NCI-H1694 treated with DMSO at 0.1 percent for 48 hours (cell line): ENCODE measurements at places on chromosomes 7 and 10.

- DNase-seq: no peak
These were observed 529.0 kb downstream of the TYW1 start for GRCh38 chr7:67525588-67525987.

DNA sequence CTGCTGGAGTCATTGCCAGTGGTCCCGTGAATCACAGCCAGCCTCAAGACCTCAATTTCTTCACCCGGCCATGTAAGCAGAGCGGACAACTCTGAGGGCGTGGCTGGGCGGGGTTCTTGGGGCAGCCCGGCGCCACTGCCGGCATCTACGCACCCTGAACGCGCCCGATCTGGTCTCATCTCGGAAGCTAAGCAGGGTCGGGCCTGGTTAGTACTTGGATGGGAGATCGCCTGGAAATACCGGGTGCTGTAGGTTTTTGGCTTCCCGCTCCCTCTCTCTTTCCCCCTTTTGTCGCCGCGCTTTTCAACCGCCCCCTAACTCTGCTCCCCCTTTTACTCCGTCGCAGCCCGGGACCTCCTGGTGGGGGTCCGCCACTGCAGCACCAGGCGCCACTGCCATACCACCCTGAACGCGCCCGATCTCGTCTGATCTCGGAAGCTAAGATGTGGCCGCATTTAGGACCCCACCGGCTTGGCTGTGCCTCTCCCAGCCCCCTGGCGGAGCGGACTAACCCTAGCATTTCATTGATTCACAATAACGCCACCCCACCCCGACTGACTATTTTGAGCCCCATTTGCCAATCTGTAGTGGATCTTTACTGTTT is 25.3 kb downstream of the GARIN1A start:
- no peak for DNase-seq

- DNase-seq: no peak
These were observed 69.3 kb upstream of the PDZD8 start for GRCh38 chr10:117444497-117445040.

- no peak for DNase-seq
These were observed 8.4 kb downstream of the GIGYF1 start for GRCh38 chr7:100685631-100686145.

DNA sequence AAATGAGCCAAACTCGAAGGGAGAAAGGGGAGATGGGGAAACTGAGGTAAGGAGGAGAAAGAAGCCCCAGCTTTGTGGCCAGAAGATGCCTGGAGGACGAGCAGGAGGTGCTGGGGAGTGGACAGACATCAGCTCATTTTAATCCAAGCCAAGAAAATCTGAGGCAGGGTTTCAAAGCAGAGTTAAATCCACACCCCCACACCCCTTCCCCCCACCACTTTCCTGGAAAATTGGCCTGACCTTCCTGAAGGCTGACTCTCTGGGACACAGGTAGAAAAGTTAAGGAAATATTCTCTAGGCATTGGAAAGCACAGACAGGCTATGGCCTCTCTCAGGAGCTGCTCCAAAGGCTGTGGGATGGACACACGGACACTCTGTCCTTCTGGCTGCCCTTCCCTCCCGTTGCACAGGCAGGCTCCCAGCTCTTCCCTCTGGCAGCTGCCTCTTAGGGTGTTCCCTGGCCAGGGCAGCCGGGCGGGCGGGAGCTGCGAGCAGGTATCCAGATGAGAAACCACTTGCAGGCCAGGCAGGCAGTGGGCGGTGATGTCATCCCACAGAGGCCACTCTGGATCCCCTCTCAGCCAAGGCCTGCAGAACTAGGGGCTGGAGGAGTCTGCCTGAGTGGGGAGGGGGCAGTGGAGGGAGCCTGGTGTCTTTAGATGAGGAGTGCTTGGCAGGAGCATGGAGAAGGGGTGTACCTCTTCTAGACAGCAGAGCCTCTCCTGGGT is 171.8 kb downstream of the NEURL1 start:
- DNase-seq: no peak

DNA sequence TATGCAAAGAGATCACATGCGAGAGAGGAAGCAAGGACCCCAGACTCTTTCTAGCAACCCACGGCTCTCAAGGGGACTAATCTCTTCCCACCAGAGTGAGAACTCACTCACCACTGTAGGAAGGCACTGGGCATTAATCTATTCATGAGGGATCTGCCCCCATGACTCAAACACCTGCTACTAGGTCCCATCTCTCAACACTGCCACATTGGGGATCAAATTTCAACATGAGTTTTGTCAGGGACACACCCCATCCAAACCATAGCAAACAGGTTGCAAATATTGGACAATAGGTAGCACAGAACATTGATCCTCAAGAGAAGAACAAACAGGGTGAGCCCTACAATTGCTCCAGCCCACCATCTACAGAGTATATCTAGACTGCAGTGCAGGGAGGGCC is 740.6 kb downstream of the LRMDA start:
- DNase-seq: no peak

DNA sequence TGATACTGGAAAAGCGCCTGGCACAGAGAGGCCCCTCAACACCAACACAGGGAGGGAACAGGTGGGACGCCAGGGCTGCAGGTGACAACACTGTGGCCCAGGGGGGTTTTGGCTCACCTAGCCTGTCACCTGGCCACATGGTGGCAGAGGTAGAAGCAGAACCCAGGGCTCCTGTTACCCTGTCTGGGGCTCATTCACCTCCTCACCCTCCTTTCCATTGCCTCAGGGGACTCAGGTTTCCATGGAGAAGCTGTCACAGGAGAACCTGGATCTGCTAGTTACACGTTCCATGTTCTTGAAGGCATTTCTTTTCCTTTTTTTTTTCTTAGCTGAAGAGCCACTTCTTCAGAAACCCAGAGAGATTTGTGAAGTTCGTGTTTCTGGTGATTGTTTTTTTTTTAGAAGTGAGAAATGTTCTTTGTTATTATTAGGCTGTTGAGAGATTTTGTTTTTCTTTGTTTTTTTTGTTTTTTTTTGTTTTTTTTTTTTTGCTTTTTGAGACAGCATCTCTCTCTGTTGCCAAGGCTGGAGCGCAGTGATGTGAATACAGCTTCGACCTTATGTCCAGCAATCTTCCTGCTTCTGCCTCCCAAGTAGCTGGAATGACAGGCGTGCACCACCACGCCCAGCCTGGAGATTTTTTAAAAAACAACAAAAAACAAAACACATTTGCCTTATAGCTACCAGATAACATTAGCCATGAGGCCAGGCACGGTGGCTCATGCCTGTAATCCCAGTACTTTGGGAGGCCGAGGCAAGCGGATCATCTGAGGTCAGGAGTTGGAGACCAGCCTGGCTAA is 16.0 kb downstream of the DENND2A start:
- no peak for DNase-seq

- DNase-seq: no peak
These were observed 64.6 kb upstream of the LRRN3 start for GRCh38 chr7:111026343-111026742.

DNA sequence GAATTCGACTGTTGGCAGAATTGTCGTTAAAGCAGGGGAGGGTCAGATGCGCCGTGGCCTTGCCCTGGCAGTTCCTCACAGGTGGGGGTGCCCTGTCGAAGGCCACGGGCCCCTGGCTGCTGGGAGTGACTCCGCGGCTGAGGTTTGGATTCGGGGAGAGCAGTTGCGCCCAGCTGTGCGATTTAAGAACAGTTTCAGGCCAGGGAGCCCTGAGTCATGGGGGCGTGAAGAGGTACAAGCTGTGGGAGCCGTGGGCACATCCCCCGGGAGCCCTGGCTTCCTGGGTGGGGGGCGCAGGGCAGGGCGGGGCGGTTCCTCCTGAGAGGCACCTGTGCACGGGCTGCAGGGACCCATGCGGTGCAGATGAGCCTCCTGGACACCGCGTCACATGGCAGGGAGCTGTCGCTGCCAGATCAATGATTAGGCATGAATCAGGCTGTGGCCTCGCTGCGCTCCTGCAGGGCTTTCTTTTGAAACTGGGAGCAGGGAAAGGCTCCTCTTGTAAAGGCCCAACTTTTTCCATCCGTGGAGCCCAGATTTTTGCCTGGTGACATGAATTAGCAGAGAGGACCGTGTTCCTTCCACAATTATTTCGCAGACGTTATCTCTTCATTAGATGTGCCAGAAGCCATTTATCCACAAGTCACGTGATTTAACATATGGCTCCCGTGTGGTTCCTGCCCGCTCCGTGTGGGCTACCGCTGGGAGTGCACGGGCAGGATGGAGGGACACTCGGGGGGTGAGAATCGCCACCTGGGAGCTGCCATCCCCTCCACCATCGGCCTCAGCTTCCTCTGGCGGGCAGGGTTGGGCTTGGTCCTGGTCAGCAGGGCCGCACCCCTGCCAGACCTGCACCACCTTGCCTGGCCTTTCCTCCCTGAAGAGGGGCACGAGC is 918 bp downstream of the PWWP2B start:
- DNase-seq: peak; percentile 14

DNA sequence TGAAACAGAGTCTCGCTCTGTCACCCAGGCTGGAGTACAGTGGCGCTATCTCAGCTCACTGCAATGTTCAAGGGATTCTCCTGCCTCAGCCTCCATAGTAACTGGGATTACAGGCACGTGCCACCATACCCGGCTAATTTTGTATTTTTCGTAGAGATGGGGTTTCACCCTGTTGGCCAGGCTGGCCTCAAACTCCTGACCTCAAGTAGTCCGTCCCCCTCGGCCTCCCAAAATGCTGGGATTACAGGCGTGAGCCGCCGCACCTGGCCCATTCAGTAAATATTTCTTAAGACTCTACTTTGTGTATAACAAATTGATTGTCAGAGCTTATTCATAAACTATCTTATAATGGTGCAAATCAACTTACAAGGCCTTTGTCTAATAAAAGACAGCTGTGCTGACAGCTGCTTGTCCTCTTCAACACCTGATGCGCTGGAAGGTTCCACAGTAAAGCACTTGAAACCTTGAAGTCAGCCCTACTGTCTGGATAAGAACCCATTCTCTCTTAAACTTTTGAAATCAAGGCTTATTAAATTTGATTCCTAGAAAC is 14.7 kb downstream of the ECHDC3 start:
- no peak for DNase-seq

GRCh38 chr10:119313644-119314043 is 106.3 kb downstream of the GRK5 start:
- no peak for DNase-seq

- DNase-seq: no peak
These were observed 8.0 kb upstream of the ZMIZ1 start for GRCh38 chr10:79060641-79061255.

DNA sequence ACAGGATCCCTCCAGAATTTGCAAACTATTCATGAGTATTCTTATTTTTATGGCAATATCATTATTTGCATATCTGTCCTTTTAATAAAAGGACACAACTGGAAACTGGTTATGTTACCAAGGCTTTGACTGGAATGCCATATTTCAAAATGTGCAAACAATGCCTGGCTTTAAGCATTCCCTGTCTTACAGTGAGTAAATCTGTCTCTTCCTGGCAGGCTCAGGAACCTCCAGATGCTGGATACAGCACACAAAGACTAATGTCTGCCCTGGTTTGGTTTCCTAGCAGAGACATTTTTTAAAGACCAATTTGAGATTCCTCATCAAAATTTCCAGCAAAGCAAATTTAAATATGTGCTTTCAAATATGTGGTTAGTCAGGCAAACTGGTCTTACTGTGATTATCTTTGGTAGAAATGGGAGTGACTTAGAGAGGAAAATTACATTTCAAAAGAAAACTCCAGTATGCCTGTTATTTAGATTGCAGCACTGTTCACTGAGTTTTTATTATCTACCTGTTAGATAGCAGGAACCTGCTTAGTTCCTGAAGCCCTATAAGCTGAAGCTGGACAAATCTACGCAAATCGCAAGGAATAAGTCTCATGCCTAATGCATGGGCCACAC is 31.3 kb downstream of the RNF216 start:
- no peak for DNase-seq

- DNase-seq: peak; percentile 89
These were observed at the start of gene NDUFB2 for GRCh38 chr7:140696680-140697446. NDUFB2 (plus strand) TSS chr7:140696708; CDS start chr7:140696745, 37 bp downstream.
